ENCODE measurements at places on chromosomes 7 and 10.

GRCh38 chr10:129961157-129961701 is 2.8 kb downstream of the EBF3 start:
- no peak for DNase-seq

- no peak for DNase-seq
These were observed 49.4 kb upstream of the IGFBP3 start for GRCh38 chr7:45970454-45970853.

DNA sequence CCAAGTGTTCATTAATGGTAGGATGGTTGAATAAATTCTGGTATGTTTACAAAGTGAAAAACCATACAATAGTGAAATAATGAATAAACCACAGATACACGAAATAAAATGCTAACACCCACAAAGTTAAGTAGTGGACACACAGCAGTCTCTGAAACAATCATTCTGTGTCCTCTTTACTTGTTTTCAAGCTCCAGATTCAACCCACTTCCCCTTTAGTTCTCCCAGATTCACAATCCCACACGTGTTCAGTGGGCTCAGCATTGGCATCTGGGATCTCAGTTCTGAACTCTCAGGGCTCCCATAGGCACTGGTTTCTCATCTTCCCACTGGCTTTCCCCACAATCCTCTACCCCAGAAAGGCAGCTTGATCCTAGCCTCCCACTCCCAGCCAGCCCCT is 44.9 kb downstream of the SEM1 start:
- no peak for DNase-seq

- DNase-seq: no peak
These were observed 1.3 kb upstream of the NDST2 start for GRCh38 chr10:73812657-73813056.

- DNase-seq: no peak
These were observed 8.5 kb downstream of the TPST1 start for GRCh38 chr7:66213637-66214036.

DNA sequence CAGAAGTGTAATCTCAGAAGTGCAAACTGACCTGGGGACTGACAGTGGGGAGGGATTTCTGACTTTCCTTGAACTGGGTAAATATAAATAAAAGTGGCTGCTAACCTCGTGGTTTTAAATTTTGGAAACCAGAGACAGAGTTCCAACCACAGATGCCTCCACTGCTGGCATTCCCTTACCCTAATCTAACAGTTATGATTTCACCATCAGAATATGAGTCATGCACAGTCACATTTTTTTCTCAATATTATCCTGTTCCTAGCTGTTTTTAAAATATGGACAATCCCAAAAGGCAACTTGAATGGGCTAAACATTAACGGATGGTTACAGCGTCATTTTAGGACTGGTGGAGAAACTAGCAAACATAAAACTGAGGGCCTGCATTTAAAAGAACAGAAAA is 264.3 kb upstream of the INHBA start:
- no peak for DNase-seq

- no peak for DNase-seq
These were observed 42.7 kb upstream of the SEMA3D start for GRCh38 chr7:85229544-85229943.

Measured in NCI-H526 treated with DMSO at 0.1 percent for 48 hours (cell line).